D721Med (cell line): ENCODE measurements at places on chromosomes 3 and 15.

- no peak for DNase-seq
These were observed 167.2 kb upstream of the GOLIM4 start for GRCh38 chr3:168262887-168263286.

DNA sequence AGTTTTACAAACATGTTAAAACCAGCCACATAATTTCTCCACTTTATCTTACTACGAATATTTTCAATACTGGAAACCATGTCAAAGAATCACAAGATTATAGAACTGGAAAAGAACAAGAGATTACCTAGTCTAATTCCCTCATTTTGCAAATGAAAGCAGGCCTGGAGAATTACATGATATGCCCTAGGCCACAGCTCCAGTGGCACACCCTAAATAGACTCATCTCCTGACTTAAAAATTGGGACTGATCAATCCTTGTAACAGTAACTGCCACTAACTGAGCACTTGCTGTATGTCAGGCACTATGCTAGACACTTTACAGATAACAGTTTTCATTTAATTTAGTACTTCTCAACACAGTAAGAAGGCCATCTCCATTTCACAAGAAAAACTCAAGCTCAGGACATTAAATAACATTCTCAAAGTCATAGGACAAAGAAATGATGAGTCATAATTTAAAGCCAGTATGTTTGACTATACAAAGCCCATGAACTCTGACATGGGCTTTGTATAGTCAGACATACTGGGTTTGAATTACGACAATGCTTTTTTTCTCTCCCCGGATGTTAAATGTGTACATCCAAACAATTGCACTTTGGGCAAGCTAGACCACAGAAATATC lies 9.4 kb downstream of the IGSF11 start:
- no peak for DNase-seq

- no peak for DNase-seq
These were observed 192.7 kb downstream of the ZNF621 start for GRCh38 chr3:40717471-40717870.

- DNase-seq: no peak
These were observed 45.9 kb downstream of the CSNK1G1 start for GRCh38 chr15:64310036-64310435.

- DNase-seq: no peak
These were observed 760.1 kb upstream of the NECTIN3 start for GRCh38 chr3:110311541-110311940.

- no peak for DNase-seq
These were observed 132.9 kb downstream of the GABRB3 start for GRCh38 chr15:26639966-26640365.

GRCh38 chr3:192897005-192897404 lies 20.7 kb downstream of the MB21D2 start:
- DNase-seq: no peak

GRCh38 chr3:9468460-9468859 lies 71.0 kb downstream of the SETD5 start:
- DNase-seq: no peak

- no peak for DNase-seq
These were observed 231.9 kb upstream of the DPPA4 start for GRCh38 chr3:109569135-109569846.

DNA sequence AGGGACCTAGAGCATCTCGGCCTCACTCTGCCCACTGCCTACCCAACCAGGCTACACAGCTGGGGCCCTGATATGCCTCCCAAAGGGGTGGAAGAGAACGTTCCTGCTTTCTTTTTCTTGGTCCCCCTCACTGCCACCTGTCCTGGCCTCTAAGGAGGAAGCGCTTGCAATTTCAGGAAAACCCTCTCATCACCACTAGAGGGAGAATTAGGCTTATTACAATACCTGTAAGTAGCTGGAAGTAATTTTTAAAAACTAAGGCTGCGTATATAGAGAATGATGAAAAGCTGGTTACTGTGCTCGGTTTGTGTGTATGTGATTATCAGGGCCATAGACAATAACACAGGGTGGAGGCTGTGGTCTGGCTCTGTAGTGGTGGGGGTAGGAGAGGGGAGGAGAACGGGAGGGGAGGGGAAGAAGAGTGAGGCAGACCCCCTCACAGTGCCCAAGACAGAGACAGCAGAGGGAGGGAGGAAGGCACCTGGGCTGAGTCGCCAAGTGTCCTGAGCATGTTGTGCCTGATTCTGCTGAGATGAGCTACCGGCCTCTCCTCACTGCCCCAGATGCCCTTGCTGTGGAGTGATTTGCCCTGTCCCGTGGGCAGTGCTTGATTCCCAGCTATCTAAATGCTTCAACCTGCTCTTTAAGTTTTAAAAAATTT lies 3.3 kb downstream of the GABRG3 start:
- DNase-seq: no peak

- DNase-seq: no peak
These were observed 368.1 kb downstream of the ZPLD1 start for GRCh38 chr3:102802819-102803420.

GRCh38 chr3:187739561-187740332 lies 5.5 kb downstream of the BCL6 start:
- no peak for DNase-seq

DNA sequence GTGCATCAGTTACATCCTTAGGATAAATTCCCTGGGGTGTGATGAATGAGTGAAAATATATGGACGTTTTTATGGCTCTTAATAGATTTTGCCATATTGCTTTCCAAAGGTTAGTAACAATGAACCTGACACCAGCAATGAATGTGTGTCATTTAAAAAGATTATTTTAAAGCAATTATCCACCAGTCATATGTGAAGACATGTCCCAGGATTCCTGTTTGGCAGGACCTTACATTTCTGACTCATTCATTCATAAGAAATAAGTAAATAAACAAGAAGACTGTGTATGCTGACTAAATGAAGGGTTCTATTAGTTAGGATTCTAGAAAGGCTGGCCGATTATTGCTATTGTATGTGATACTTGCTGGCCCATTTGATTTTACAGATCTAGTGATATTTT lies 201.5 kb downstream of the SOX2 start:
- DNase-seq: no peak

DNA sequence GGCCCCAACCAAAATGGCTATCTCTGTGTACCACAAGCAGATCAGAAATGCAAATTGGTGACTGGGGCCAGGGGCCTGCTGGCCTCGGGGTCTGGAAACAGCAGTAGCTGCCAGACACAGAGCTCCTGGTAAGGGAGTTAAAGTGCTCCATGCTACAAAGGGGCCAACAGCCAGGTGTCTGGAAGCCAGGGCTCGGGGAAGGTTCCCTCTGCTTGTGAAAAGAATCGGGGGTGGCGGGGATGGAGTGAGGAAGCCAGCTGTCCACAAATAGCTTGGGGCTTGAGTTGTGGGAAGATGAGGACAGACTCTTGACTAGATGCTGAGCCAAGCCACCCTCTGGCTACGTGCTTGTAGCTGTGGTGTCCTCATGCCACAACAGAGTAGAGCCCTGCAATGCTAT lies 39.3 kb downstream of the CHRD start:
- no peak for DNase-seq

GRCh38 chr15:77826006-77826695 lies 193.4 kb upstream of the LINGO1 start:
- no peak for DNase-seq

- no peak for DNase-seq
These were observed 404.6 kb upstream of the MCTP2 start for GRCh38 chr15:93826790-93827189.

- DNase-seq: no peak
These were observed 113.7 kb downstream of the ATG7 start for GRCh38 chr3:11385891-11386290.

DNA sequence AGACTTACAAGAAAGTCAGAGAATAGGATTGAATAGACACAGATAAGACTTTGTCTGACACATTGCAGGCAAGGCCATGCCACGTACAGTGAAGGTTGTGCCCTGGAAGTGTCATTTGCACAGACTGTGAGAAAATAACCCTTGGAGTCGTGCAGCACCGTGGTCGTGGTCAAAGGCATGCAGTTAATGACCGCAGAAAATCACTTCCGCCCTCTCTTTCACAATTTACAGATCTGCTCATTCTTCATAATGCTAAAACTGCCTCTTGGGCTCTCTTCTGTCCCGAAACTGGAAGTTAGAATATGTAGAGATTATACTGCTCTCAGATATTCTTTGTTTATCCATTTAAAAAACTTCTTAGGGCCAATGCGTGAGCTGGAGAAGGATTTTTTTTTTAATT lies 73.2 kb upstream of the CTXND1 start:
- DNase-seq: no peak

GRCh38 chr3:170989100-170989648 lies 37.3 kb downstream of the SLC2A2 start:
- no peak for DNase-seq

DNA sequence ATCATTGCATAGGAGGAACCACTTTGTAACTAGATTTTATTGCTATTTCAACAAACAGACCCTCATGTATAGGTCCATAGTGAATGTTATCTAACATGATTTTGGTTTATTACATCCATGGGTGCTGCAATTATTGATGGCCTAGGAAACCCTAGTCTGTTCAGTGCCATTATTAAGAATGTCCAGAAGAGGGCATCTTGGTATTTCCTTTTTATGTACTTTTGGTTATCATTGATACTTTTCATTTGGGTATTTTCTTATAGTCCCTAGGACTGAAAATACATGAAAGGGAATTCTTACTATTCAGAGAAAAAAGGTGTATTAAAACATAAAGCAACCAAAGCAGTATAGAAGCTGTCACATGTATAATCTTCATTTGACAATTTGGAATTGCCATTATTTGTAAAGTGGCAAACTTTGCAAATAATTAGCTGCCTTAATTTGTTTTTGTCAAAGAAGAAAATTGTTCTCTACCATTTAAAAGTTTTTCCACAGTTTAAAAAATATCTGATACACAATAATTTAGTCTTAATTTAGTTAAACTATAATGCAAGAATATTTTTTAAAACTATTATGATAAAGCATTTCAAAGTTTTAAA lies 48.7 kb downstream of the CNOT10 start:
- DNase-seq: no peak

- no peak for DNase-seq
These were observed 78.2 kb downstream of the DAPK2 start for GRCh38 chr15:63968122-63968524.

DNA sequence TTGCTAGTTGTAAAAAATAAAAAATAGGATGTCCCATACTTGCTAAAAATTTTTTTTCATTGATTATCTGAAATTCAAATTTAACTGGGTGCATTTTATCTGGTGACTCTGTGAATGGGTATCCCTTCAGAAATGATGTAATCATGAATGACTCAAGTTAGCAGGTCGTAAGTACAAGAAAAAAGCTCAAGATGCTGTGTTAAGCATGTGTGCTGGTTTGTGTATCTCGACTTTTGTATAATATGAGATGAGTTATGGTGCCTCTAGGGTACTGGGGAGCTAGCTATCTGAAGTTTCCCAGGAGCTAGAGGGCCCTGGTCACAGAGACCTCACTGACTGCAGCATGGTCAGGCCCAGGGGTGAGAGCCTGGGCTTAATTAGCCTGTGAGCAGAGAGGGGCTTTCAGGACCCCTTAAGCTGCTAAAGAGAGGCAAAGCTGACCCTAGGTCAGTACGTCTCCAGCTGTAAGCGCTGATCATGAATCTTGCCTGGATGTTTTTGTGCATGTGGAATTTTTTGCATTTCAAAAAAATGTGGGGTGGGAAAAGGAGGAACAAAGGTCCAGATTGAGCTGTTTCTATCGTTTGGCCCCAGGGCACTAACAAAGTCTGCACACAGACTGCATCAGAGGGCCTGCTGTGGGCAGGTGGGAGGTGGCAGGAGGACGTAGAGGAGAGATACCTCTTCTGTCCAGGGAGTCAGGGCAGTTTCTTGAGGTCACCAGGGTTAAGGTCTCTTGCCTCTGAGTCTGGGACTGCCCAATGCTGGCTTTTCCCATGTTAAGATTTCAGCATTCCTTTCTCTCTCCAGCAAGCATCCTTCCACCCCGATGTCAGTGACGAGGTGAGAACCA lies 233.2 kb upstream of the TPM1 start:
- no peak for DNase-seq

DNA sequence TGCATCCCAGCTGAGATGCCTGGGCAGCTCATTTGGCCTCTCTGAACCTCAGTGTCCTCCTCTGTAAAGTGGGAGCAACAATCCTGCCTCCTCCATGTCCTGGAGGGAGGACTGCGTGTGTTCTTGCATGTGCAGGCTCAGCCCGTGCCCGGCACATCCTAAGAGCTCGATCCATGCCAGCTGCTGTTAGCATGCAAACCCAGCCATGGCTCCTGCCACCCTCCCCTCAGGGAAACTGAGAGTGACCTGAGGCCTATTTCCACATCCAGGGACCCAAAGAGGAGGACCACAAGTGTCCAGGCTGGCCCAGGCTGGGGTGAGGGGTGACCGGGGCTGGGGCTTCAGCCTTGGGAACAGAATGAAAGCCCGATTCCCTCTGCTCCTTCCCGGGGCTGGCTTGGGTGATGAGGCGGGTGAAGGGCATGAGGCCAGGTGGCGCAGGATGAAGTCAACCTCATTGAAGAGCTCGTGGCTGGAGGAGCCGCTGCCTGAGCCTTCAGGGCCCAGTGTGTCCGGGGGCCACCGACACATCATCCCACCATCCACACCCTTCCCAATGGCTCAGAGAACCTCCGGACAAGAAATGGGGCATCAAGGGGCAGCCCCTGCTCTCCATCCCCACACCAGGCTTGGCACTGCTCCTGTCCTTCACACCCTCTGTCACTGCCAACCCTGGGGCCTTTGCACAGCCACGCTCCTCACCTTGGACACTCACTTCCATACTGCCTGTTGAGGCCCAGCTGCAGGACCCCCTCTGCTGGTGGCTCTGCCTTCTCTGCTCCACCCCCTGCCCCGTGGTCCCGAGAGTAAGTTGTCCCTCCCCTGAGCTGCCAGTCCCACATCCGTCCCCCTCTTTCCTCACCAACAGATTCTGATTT lies 42.5 kb downstream of the ADAMTS7 start:
- no peak for DNase-seq

- DNase-seq: no peak
These were observed 36.7 kb upstream of the SLC6A1 start for GRCh38 chr3:10955711-10956453.

DNA sequence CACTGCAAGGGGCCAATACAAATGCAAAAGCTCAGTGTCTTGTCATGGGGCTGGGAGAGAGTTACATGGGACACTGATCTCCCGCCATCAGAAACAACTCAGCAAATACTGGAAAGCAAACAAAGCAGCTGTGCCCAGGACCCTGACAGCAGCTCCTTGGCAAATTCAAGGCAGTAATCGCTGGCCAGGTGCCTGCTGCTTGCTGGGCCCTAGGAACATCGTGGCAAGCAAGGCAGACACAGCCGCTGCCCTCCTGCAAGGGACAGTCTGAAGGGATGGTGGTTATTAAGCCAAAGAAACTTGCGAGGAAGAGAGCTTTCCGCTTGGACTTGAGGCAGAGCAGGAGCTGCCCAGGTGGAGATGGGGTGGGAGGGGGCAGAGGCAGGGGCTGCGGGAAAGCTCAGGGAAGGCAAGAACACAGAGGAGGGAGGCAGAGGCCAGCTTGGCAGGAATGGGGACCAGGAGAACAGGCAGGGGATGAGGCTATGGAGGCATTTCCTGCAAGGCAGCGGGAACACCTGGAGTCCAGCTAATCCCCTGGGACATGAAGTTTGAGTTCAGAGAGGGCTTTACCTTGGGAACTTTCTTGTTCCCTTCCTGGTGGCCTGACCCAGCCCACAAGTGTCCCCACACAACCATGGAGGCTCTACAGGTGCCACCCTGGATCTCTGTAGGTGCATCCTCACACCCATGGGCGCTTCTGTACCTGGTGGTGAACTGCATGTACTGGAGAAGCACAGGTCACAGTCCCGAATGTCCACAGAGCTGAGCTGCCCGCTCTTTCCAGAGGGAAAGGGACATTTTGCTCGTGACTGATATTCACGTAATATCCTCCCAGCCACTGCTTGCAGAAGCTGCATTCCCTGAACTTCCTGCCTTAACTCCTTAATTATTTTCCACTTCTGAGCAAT lies 78.7 kb upstream of the ATP2B2 start:
- DNase-seq: no peak

- DNase-seq: no peak
These were observed 75.0 kb upstream of the MBNL1 start for GRCh38 chr3:152193673-152194267.
